ENCODE measurements at places on chromosomes 12 and 14. TPM values are rescaled to one million over a fixed set of nuclear protein-coding genes. Genes with fewer than 3 reads are reported as not detected.

- DNase-seq = no peak
These were observed 176.3 kb upstream of the ATP2B1 start for GRCh38 chr12:89884952-89885351.

Gene RBM23
- 125 TPM for polyA plus RNA-seq

Gene KRT2
- not detected for polyA plus RNA-seq

- DNase-seq = no peak
These were observed 250.2 kb downstream of the GPHN start for GRCh38 chr14:66758031-66758613.

Gene SPRING1
- polyA plus RNA-seq = 29.0 TPM
